ENCODE measurements at places on chromosomes 11 and 22.

DNA sequence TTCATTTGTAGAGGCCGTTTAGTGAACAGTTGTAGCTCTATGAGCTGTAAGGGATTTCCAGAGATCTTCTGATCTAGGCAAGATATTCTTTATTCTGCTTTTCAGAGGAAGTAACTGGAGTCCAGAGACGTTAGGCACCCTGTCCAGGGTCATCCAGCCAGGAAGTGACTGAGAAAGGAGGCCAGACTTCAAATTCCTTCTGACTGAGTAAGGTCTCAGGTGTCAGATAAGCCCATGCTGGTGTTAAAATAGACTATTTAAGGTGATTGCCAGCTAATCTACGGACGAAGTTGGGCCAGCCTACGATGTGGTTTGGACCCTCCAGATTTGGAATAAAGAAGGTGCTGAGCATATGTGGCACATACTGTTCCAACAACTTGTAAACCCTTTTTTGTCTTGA, 54.6 kb downstream of the GRIK4 start:
- no peak for DNase-seq

- DNase-seq = no peak
Observed at GRCh38 chr11:128852327-128853023, 14.6 kb downstream of the KCNJ1 start.

DNA sequence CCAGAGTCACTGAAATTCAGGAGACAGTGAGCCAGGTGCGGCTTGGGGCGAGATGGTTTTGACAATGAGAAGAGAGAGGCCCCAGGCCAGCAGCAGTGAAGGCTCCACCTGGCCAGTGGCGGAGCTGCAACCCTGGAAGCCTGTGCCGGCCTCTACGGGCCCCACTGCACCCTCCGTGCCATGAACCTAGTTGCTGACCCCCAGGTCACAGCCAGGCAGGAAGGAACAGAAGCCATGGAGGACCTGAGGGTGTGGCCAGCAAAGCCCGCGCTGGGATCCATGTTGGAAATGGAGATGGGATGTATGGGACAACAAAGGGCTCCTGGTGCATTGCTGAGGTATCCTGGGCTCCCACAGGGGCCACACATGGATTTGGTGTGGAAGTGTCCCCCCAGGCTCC, 1528.5 kb downstream of the BRD1 start:
- DNase-seq = no peak

GRCh38 chr11:907668-908067, 2.9 kb downstream of the CHID1 start:
- DNase-seq = no peak

DNA sequence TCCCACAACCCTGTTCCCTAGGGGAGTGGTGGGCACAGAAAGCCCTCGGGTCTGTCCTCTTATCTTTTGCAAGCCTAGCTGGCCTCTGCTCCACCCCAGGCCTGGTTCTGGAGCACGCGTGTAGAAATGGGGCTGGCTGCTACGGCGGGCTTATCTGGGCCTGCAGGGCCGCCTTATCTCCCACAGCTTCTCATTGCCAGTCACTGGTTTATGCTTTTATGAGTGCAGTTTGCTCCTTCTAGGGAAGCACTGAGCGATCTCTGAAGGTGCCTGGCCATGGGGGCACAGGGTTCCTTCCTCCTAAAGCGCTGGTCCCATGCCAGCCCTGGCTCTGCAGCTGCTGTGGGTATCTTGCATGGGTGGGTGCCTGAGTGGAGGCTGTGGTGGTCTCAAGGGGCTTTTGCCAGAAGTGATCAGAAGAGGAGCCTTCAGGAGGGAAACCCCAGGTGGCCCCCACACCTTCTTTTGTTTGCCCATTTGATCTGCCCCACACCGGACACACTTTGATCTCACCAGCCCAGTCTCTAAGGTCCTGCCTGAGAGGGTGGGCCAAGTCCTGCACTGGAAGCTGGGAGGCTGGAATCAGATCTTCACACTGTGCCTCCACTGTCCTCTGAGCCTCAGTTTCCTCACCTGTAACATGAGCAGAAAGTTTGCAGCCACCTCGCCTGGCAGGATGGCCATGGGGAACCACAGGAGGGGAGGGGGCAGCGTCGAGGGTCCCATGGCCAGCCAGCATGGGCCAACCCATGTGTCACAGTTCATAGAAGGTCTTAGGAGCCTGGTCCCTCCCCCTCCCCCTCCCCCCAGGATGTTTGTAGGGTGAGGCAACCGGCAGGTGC, 86.6 kb upstream of the FGF3 start:
- no peak for DNase-seq

DNA sequence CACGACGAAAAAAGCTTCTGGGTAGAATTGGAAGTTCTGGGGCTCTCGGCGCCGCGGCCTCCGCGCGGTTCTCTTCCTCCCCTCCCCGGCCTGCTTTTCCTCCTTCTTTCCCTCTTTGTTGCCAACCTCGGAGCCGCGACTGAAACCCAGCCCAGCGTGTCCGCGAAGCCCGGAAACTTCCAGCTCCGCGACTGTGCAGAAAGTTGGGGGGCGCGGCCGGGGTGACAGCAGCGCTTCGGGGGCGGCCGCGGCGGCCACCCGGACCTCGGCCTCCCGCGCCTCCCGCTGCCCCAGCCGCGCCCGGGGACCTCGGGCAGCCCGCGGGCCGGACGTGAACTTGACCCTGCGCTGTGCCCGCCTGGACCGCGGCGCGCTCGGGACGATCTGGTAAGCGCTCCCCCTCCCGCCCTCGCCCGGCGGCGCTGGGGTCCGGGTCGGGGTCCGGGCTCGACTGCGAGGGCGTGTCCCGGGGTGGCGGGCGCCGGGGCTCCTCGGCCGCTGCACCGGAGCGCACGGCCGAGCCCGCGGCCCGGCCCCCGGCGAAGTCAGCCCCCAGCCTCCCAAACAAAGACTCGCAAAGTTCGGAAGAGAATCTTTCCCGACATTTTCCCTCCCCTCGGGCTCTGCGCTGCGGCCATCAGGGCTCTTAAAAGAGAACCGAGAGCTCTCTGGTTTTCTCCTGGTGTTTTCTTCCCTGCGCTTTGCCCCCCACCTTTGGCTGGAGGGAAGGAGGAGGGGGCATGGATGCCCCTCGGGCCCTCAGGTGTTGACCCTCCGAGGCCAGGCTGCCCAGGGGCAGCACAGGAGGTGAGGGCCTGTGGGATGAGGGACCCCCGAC, 67.9 kb upstream of the WNT7B start:
- no peak for DNase-seq

GRCh38 chr22:50260434-50260800, 1.1 kb downstream of the MAPK12 start:
- DNase-seq = no peak

DNA sequence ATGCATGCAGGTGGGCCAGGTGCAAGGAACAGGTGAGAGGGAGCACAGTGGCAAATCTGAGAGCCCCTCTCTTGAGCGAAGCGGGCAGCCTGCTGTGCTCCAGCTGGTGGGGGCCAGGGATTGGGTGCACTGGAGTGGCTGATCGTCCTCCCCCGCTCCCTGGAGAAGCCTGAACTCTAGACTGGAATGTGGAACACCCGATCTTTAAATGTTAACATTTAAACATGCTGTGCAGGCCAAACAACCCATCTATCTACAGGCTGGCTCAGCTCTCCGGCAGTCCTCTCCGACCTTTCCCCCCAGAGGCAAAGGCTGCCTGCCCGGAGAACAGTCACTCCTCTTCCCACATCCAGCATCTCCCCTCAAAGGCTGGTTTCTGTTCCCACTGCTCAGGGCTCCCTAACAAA, 5.1 kb downstream of the MRGPRF start:
- DNase-seq = no peak

DNA sequence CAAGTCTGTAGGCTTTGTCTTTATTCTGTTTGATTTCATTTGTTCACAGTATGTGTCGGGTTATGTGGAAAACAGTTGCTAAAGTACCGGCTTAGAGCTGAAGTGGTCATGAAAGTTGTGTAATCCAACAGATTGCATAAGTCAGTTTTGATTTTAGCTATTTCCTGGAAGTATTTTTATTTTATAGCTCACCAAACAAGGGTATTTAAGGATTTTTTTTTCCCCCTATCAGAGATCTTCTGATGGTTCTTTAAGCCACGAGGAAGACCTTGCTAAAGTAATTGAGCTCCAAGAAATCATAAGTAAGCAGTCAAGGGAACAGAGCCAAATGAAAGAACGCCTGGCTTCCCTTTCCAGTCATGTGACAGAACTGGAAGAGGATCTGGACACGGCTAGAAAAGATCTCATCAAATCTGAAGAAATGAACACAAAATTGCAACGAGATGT, 55.9 kb downstream of the PPFIA1 start:
- DNase-seq = no peak

- peak; percentile 9 for DNase-seq
Observed at GRCh38 chr11:102139081-102139498, 28.8 kb downstream of the YAP1 start.

GRCh38 chr11:32232516-32232915, 141.6 kb downstream of the RCN1 start:
- DNase-seq = no peak

GRCh38 chr11:119338318-119338890, 2.3 kb downstream of the C1QTNF5 start:
- DNase-seq = no peak

GRCh38 chr11:69703453-69703767, 412 bp downstream of the FGF19 start:
- no peak for DNase-seq

- no peak for DNase-seq
Observed at GRCh38 chr22:46260038-46260437, 3.1 kb downstream of the PKDREJ start.

GRCh38 chr11:3738241-3738640, 59.1 kb downstream of the NUP98 start:
- no peak for DNase-seq

DNA sequence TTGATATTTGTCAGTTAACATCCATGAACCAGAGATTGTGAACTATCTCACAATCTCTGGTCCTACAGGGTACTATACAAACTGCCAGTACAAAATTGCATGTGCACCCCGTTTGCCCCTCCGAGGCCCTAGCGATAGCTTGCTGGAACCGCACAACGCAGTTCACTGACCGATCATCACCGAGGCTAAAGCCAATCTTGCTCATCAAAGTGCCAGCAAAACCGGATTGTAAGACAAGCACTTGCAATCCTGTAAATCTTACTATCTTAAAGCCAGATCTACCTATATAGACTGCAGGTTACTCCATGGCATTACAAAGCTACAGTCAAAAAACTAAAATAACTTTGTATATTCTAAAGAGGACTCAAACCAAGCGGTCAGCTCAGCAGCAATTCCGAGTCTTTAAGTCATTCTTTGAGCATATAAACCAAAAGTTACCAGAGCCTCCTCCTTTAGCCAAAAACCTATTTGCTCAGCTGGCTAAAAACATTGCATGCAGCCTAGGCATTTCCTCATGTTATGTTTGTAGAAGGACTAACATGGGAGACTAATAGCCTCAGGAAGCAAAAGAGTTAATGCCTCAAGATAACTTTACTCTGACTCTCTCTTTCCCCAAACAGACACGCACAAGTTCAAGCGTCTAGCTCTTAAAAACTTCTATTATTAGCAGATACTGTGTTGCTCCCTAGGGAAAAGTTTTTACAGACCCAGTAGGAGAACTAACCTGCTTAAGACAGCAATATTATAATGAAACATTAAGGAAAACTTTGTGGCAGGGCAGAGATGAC, 30.7 kb upstream of the CPT1A start:
- DNase-seq = no peak

GRCh38 chr11:83054001-83054400, 17.7 kb downstream of the RAB30 start:
- no peak for DNase-seq

DNA sequence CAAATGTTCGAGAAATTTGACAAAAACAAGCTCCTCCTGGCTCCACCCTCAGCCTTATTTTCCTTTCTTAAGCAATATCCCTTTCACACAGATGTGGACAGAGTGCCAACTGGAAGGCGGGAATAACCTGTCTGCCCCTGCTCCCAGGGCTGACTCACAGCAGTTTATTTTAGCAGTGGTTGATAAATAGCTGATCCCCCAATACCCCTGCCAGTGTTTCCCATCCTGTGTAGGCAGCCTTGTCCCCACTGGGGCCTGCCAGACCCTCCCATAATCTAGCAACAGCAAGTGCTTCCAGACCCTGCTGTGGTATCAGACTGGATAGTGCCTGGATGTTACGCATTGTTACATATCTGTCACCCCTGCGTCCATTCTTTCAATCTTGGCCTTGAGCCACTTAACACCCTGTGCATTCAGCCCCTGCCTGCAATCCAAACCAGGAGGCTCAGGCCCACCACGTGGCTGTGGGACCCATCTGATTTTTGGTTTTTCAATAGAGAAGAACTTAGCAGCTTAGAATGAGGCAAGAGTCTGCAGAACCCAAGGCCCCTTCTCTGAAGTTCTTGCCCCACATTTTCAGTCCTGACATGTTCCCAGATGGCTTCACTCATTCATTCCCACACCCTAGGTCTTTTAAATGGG, 53.7 kb downstream of the PARVA start:
- DNase-seq = peak; percentile 71

DNA sequence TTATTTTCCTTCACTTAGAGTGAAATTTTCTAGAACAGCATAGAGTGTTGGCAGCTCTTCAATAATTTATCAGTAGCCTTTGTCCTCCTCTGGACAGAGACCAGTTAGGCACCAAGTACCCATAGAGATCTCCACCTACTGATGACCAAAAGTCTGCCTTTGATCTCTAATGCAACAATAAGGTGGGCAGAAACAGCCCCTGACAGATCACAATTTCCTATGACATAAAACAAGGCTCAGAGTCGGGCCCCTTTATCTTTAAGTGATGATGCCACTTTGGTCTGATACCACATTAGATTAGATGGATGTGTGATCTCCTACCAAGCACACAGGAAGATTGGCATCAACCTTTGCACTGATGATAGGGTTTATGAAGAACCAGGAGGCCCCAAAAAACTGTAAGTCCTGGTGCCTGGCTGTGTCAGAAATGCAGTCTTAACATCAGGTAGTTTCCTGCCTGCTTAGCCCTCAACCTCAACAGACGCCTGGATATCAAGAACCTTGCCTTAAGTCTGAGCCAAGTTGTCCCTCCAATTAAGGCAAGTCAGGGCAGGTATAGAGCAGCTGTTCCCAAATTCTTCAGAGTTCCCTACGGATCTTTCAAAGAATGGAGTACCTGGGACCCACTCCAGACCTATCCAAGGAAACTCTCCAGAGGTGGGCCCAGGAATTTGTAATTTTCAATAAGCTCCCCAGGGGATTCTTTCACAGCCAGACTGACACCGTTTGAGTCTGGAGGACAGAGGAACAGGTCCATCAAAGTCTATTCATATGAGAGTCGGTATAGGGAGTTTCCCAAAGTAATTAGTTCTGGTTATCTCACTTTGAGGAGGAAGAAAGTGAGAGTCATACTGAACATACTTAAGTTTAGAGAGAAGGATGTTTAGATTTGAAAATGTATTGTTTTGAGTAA, 30.6 kb upstream of the TMPRSS4 start:
- DNase-seq = no peak

- no peak for DNase-seq
Observed at GRCh38 chr11:33564856-33565453, 135.7 kb downstream of the C11orf91 start.

GRCh38 chr11:67700548-67701262, 26.3 kb upstream of the ALDH3B2 start:
- no peak for DNase-seq

Data from thoracic aorta (tissue), 2 donors.